OCI-LY7 (cell line): ENCODE measurements at places on chromosomes 2 and 18. TPM values are rescaled to one million over a fixed set of nuclear protein-coding genes. Genes with fewer than 3 reads are reported as not detected.

DNA sequence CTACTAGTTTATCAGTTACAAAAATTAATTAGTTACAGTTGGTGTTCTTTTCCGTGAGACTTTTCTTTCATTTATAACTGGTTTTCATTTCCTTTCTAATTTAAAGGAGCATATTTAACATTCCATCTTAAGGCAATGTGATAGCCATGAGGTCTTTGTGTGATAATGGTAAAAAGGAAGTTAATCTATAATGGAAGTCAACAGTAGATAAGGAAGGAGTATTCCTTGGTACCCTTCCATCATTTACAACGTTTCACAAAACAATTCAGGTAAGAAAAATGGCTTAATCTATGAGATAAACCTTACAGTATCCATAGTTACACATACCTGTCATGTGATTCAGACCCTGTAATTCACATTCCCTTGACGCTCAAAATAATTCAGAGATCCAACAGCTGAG is 525.4 kb upstream of the VWC2L start:
- DNase-seq = no peak

- no peak for DNase-seq
These were observed 33.5 kb downstream of the GALNT5 start for GRCh38 chr2:157291018-157291417.

DNA sequence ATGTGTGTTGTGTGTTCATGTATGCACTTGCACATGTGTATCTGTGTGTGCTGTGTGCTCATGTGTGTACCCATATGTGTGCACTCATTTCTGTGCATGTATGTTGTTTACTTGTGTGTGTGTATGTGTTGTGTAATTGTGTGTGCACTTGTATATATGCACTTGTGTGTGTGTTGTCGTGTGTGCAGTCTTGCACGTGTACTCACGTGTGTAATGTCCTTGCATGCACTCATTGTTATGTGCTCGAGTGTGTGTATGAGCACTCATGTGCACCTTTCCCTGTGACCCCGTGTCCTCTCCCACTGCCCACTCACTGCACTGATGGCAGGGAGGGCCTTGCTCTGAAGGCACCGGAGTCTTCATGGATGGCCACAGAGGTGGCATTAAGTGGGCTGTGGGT is 92.0 kb downstream of the SMIM21 start:
- DNase-seq = no peak

The IL36B gene
- total RNA-seq = not detected in 2 replicates

DNA sequence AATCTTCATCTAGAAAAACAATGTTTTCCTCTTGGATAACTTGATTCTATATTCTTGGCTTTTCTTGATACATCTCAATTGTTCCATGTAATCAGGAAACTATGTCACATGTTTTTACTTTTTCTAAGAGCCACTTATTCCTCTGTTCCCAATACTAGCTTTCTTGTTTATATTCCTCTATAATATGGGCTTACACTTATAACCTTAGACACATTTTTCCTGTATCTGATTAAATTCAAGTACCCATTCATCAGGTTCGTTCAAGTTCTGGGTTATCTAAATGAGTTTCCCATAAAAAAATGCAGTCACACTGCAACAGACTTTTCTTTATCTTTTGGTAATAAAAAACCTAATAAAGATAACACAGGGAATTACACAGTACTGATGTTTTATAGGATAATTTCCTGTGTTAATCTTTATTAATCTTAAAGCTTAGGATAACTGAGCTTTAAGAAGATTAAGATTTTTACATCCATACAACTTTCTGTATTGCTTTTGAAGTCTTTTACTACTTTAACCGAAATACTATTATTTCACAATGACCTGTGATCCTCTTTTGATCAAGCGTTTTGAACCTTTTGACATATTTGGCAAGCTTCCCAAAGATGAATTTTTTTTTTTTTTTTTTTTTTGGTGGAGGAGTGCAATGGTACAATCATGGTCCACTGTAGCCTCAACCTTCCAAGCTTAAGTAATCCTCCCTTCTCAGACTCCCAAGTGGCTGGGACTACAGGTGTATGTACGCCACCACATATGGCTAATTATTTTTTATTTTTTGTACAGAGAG is 44.3 kb upstream of the C2orf66 start:
- no peak for DNase-seq

- DNase-seq = no peak
These were observed 167.3 kb upstream of the HS6ST1 start for GRCh38 chr2:128485761-128486639.

DNA sequence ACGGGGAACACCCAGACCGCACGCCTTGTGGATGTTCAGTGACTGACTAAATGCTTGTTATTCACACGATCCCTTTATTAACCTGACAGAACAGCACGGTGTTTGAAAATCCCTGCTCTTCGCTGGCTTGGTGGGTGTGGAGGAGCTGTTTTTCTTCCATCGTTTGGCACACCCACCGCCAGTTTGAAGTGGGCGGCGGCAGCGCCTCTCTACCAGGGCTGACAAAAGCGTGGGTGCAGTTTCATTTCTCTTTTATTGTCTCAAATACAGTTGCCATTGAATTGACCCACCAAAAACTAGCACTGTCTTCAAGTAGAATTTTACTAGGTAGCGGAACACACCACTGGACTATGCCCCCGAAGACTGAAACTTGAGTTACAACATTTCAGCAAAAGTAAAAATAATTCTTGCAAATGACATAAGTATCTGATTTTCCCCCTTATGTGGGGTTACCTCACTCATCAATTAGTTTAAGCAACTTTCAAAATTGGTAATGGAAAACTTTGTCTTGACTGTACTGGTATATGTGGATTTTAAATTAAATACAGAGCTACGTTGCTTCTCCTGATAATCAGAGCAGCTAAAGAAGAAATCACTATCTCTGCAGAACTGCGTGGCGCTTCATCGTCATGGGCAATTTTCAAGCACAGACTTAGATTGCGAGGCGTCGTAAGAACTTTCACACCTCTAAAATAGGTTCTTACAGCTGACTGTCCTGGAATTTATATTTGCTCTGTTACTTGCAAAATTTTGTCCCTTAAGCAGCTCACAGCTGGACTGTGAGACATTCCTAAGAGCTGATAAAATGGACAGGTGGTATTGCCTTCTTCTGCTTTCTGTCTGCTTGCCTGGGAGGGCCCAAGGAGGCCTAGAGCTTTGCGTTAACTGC is 60.9 kb downstream of the LDLRAD4 start:
- no peak for DNase-seq

The KYNU gene
- 0.27 TPM in 1 of 2 replicates, not detected in the other for total RNA-seq

DNA sequence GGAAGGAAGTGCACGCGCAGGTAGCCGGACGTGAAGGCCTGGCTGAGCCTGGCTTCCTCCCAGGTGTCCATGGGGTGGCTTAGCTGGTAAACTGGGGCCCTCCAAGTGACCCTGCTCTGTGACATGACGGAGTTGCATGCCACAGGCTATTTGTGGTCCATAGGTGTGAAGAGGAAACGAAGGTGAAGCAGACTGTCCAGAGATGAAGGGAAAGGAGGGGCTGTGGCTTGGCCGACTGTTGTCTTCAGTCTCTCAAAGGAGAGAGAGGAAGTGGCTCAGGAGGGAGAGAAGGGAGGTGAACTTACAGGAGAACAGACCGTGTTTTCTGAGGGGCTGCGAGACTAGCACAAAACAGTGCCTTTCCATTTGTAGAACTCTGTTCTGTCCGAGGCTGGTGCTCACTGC is 19.3 kb downstream of the INPP5D start:
- peak; percentile 77 for DNase-seq

GRCh38 chr18:67386032-67386431 is 130.5 kb downstream of the DSEL start:
- DNase-seq = no peak

DNA sequence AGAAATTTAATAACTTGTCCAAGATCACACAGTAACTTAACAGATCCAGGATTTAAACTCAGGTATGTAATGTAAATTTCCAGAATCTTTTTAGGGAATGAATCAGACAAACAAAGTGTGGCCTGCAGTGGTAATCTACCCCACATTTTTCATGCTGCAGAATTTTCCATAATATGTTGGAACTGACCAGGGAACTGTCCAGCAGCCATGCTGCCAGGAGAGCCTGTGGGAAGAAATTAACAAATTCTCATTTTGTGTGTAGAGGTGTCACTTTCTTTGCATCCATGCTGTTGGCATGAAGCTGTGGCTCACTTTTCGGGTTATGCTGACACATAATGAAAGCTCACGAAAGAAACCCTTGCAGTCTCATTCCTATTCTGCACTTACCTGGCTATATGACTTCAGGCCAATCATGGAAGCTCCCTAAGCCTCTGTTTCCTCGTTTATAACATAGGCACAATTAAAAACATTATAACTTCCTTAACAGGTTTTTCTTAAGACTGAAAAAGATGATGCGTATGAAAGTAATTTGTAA is 54.7 kb downstream of the CDKL4 start:
- DNase-seq = no peak

DNA sequence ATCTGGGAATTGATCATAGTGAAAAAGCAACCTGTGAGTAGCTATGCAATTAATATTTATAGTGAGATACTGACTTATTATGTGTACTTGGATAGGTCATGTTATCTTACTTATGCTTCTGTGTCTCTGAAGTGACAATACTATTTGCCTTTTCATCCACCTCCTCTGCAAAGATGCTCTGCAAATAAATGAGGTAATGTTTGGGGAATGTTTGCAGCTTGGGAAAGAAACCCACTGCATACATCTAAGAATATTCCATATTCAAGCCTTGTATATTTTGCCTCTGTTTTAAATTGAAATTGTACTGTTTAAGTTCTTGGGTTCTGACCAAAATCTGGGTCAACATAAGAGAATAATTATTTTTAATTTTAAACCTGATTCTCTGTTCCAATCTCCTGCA is 217.4 kb upstream of the DTNA start:
- no peak for DNase-seq

- DNase-seq = no peak
These were observed 124.0 kb upstream of the TTC39C start for GRCh38 chr18:23890589-23890988.

GRCh38 chr2:240232961-240233884 is 92.8 kb upstream of the OTOS start:
- peak; percentile 76 for DNase-seq

GRCh38 chr18:23542461-23542860 is 39.1 kb downstream of the RMC1 start:
- no peak for DNase-seq

The ACAA2 gene
- total RNA-seq = 49.2 and 54.4 TPM in 2 replicates

DNA sequence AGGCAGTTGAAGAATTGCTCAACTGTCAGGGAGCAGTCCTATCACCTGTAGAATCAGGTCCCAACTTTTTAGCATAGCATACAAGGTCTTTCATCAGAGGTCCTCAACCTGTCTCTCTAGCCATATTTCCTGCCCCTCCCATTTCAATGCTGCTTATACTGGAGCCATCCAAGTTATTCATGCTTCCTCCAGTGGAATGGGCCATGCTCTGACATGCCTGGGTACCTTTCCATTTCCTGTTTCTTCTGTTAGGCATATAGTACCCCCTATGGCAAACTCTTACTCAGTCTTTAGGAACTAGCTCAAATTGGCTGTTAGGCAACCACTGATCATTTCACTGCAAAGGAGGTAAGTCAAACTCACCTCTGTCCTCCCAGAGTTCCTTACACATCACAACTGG is 51.0 kb upstream of the ABCA12 start:
- no peak for DNase-seq

DNA sequence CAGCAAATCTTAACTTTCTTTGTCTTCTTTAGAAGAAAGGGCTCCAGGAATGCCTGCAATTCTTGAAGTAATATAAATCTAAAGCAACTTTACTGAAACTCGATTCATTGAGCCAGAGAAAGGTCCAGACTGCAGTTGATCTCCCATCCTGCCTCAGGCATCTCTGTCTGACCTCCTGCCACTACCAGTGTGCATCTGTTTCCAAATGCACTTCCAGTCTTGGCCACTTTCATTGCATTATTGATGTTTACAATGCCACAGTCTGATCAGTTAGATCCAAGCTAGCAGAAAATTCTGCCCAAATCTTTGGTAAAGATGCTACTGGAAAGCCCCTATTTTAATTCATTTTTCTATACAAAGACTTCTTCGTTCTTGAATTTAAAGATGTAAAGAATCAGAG is 158.0 kb downstream of the RAPGEF4 start:
- DNase-seq = no peak

DNA sequence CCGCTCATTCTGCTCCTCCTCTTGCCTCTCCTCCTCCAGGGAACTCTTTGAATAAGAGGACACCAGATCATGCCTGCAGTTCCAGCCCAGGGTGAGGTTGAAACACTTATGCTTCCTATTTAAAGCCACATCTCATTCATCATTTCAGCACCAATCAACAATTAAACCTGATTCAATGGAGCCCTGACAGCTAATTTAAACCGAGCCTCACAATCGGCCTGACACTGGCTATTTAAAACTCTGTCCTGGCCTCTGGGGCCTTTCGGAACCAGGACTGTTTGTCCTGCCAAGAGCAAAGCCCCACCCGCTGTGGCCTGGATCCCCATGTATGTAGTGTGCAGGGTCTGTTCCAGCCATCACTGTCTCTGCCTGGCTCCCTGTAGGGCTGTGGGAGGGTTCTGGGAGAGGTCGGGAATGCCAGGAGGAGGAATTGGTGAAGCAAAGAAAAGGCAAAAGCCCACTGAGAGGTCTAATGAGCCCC is 97.4 kb downstream of the MCFD2 start:
- no peak for DNase-seq

The CRACDL gene
- 0.13 and 0.59 TPM in 2 replicates for total RNA-seq

DNA sequence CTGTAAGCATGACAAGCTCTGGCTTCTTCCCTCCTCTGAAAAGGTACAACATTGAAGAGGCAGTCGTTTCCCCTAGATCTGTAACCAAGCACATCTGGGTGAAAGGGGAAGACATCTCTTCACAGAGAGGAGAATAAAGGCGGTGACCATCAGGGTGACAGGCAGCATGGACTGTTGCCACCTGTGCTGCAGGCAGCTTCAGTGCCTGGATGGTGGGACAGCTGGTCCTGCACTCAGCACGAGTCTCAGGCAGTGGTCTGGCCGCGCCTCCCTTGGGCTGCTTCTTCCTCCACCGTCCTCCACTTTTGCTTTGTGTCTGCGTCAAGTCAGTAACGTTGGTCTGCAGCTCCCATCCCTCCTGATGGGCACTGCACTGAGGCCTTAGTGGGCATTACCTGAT is 264.4 kb downstream of the NEDD4L start:
- DNase-seq = no peak

The CREB1 gene
- total RNA-seq = 84.9 and 98.5 TPM in 2 replicates

DNA sequence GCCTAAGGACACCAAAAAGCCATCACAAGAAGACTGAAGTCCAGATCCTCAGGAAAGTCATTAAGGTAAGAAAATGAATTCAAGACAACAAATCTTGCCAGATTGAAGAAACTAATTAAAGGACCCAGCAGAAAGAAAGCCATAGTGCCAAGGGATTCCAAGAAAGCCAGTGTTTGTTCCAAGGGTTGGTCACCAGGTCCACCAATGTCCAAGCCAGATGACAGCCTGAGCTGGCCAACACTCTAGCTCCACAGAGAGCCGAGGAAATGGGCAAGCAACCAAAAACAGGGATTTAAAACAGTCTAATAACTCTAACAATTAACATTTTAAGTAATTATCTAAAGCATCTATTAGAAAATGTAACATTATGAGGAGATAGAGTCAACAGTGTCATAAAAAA is 49.2 kb downstream of the DNER start:
- DNase-seq = no peak

DNA sequence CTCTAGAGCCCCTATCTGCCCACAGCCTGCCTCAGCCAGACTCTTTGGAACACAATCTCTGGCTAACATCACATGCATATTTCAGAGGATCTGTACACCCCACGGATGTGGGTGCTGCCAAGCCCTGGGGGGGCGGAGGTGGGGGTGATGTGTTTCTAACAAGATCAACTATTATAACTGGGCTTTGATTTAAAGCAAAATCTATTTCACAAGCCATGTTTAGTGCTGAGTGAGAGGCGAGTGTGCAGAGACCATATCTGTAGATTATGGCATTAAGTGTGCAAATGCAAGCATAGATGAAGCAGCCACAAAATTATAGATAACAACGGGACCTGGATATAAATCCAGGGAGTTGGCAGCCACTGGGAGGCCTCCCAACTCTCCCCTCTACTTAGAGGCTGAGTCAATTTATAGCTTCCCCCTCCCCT is 135.8 kb upstream of the SMAD2 start:
- DNase-seq = no peak
